AG04449 (cell line): ENCODE measurements at places on chromosomes 16 and 17.

DNA sequence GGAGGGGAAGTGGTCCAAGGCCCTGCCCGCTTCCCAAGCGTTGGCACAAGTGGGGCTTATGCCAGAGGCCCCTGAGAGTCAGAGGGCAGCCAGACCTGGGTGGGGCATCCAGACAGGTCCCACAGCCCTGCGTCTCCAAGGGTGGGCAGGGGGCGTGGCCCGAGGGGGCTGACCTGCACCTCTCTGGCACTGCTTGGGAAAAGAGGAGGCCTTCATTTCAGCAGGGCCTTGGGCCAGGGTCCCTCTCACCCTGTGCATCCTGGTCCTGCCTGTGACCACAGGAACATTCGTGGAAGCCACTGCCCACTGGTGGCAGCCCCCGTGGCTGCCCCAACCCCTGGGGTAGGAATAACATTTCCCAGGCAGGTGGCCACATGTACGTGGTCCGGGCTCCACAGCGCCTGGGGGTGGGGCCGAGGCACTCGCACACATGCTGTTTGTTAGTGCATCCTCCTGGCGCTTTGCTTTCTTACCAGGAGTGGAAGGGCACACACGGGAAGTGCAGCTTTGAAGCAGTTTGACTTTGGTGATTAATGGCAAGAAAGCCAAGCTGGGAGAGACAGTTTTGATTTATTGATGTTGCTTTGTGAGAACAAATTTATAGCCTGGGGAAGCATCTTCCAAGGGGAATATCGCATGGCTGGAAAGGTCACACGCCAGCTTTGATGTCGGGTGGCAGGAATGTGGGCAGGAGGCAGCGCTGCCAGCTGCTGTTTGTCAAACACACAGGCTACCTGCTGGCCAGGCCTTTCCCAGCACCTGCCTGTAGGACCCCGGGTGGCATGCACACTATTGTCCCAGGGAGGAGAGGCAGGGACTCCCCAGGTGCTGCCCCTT lies 4.3 kb downstream of the CENPX start:
- no peak for DNase-seq

DNA sequence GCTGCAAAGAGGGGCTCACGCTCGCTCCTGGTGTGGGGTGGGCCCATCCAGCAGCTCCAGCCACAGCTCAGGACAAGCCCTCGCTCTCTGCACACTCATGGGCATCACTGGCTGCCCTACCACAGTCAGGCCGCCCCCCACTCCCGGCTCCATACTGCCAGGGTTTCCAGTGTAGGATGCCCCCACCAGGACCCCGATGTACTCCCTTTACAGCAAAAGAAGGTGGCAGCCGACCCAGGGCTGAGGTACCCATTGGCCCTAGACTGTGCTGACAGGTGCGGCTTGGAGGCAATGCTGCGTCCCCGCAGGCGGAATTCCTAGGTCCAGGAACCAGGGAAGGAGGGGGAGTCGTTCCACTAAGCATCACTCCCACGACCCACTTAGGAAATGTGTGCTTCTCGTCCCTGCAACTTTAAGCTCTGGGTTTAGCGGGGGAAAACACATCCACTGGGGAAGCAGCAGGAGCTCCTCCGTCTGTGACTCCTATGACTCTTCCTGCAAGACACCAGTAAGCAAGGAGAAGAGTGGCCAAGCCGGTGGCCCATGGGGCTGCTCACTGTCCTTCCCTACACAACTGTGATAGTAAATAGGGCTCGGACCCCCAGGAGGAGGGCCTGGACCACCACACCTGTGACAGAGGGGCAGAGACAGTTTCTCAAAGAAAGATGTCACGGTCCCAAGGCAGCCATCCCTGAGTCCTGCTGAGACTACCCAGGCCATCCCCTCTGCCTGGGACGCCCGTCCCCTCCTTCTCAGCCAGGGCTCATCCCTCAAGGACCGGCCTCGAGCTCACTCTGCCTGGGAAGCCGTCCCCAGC lies 13.1 kb downstream of the CORO7 start:
- DNase-seq: no peak

DNA sequence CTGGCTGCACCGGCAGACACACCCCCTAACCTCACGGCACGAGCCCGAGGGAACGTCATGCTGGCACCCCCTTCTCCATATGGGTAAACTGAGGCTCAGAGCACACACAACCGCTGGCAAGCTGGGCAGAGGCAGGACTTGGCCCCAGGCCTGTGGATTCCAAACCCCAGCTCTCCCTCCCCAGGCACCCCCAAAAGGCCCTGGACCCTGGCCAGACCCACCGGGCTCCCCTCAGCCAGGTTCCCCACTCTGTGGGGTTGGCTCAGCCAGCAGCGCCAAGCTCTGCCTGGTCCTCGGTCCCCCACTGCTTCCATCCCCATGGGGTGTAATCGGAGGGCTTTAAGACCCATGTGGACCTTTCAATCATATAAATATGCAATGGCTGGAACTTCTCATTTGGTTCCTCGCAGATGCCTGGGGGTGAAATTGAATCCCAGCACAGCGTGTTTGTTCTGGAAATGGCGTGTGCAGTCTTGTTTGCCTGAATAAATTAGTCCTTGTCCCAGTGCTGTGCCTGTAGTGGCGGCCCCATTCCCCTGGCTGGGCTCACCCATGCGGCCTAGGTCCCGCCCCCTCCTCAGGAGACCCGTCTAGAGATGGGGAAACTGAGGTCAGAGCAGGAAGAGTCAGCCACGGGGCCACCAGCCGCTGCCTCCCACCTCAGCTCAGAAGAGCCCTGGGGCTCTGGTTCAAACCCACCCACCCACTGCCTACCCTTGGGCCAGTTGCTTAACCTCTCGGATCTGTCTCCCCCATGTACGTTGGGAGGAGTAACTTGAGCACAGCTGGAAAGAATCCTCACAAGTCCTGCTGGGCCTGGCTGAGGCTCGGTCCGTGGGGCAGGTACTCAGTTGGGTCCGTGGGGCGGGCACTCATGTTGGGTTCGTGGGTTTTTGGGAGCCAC lies 57.3 kb downstream of the ZFPM1 start:
- no peak for DNase-seq

DNA sequence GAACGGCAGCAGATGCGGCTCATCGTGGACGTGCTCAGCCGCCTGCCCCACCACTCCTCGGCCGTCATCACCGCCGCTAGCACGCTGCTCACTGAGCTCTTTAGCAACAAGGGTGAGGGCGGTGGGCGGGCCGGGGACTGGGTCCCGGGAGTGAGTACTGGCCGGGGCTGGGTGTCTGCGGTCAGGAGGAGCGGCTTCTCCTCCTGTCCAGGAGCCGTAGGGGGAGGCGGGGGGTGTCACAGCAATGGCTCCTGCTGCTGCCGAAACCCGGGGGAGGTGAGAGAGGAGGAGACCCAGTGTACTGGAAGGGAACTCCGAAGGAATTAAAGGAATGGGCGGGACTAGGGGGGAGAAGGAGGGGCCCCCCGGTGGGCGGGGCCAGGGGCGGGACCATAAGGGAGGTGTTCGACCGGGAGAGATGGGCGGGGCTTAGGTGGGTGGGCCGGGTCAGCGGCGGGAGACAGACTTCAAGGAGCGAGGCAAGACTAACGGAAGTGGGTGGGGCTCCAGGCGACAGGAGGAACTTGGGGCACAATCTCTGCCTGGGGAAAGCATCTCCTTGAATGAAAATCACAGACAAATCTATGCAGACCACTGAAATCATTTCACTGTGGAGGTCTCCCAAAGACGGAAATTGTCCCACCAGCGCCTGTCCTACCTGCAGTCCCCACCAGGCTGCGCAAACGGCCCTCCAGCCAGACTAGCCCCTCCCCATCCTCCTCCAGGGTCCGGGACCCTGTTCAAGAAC lies 2.4 kb downstream of the NAGS start:
- DNase-seq: peak; percentile 71

DNA sequence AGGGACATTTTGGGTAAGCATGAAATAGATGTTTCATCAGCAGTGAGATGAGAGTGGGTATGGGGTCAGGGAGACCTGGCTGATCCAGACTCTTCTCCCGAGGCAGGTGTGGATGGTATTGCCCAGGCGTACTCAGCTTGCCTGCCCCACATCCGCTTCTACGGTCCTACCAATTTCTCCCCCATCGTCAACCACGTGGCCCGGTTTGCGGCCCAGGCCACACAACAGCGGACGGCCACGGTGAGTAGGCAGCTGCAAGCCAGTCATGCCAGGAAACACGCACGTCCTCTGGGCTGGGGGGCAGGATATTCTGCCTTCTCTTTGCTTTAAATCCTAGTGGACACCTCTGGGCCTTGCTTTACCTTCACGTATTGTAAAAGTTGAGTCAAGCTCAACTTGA lies 44.7 kb downstream of the CPNE2 start:
- no peak for DNase-seq

DNA sequence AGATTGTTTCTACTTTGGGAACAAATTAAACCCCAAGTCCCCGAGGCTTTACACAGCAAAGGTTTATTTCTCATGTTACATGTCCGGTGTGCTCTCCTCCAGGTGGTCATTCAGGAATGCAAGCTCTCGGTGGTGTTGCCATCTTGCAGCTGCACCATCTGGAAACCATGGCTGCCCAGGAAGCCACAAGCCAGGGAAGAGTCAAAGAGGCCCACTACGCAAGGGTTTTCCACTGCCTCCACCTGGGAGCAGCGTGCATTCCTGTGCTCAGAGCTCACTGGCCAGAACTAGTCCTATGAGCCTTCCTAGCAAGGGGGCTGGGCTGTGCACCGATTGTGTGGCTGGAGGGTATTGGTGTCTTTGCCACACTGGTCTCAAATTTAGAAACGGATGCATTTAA lies 128.8 kb upstream of the FOXF1 start:
- DNase-seq: no peak

DNA sequence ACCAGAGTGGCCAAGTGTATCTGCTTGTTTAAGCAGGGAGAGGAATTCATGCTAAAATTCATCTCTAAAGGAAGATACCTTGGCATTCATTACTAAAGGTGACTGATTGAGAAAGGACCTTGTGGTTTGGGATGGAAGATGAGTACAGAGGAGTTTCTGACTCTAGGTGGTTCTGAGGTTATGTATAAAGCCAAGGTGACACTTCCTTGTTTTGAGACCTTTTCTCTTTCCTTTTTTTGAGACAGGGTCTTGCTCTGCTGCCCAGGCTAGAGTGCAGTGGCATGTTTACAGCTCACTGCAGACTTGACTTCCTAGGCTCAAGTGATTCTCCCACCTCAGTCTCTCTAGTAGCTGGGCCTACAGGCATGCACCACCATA lies 9.1 kb downstream of the ABHD15 start:
- DNase-seq: no peak

GRCh38 chr17:57604771-57605674 lies 140.1 kb downstream of the CCDC182 start:
- DNase-seq: no peak

DNA sequence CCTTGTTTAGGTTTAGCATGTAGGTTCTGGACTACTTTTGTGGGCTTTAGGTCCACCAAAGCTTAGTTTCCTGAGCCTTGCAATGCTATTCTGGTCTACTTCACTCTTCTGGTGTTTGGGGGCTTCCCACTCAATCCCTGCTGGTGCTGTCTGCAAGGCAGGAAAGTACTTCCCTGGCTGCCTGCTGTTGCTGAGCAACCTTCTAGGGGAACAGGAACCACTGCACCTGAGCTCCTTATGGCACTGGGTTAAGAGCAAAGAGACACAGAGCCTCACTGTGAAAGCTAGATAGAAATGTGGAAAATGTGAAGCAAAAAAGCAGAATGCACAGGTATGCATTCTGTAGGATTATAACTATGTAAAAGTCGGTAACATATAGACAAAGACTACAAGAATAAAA lies 17.0 kb downstream of the MPO start:
- no peak for DNase-seq
